COLO829 (cell line): ENCODE measurements at places on chromosomes 3 and 15.

DNA sequence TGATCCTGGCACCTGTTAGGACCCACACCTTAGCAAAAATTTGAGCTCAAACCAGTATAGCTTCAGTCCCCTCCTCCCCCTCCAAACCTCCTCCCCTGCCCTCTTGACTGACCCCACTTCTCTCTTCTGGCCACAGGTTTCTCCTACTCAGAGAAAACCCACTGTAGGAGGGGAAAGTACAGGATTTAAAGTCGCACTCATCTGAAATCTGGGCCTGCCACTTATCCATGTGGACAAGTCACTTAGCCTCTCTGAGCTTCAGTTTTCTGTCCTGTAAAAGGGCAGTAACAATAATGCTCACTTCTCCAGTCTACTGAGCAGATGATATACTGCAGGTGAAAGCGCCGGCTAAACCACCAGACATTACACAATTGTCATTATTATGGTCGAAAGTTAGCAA, 142.7 kb downstream of the MEGF11 start:
- DNase-seq: no peak

- DNase-seq: no peak
Observed at GRCh38 chr3:170128259-170128976, 53.1 kb downstream of the PHC3 start.

DNA sequence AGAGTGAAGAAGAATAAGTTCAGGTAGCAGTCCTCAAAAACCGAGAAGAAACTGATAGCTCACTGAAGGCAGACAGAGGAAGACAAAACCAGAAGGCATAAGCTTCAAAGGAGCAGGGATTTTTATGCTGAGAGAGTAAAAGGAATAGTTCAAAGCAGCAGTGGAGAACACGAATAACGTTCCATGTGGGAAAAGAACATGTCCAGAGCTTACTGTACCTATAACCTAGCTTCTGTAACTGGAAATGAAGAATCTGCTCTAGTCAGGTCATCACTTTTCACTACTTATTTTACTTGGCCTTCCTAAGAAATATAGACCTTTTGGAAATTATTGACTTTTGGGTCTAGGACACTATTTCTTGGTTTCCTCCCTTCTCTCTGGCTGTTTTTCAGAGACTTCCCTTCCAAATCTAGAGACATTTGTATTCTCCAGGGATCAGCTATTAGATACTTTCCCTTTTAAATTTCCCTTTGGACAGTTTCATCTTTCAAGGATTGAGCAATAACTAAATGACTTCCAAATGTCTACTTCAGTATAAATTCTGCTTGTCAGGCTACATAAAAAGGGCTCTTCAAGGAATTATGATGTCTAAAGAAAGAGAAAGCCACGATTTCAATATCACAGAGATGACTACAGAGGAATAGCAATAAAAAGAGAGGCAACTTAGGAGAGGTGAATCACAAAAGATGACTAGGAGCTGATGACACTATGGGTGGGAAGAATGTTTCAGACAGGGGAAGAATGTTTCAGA, 46.7 kb downstream of the UBE3A start:
- DNase-seq: no peak

GRCh38 chr15:35304389-35304788, 219.3 kb upstream of the NANOGP8 start:
- DNase-seq: no peak

- DNase-seq: no peak
Observed at GRCh38 chr15:60626051-60626450, 147.1 kb upstream of the ICE2 start.

- no peak for DNase-seq
Observed at GRCh38 chr3:183064475-183064874, 34.8 kb downstream of the MCCC1 start.

DNA sequence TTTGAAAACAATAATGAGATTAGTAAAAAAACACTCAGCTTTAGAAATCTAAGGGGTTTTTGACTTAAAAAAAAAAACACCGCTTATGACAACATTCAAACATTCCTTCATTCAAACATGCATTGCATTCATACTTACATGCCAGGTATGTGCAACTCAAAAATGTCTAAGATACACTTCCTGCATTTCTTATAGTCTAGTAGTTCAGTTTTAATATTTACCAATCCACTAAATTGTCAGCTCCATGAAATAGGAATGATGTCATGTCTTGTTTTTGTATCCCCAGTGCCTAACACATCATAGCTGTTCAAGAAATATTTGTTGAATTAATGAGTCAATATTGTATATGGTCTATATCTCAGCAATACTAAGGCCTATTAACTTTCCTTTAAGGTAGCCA, 51.7 kb downstream of the EIF4E3 start:
- no peak for DNase-seq

DNA sequence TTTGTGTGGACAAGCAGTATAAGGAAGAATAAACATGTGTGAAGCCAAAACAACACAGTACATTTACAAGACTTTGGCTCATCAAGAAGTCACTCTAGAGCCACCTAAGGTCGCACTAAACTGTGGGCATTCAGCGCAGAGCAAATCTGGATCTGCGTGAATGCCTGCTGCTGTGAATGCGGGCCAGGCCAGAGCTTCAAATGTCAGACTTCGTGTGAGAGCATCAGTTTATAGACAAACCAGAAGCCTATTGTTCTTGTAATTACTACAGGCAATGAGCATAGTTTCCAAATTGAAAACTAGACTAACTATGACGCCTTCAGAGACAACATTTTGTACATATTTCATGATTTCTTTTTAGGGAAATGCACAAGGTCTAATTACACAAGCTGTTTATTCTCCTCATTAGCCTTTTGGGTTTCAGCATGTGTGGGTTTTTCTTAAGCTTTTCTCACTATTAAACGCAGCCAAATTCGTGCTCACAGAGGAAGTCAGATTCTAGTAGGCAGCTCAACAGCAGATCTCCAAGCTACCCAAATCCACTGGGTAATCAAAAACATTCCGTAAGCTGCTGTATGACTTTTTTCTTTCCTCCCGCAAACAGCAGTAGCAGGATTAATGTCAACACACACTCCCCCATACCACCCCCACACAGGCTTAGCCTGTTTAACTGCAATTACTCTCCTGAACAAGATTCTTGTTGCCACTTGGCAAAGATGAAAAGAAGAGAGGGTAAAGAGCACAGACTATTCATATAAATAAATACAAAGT, 84.5 kb upstream of the SETMAR start:
- DNase-seq: no peak

DNA sequence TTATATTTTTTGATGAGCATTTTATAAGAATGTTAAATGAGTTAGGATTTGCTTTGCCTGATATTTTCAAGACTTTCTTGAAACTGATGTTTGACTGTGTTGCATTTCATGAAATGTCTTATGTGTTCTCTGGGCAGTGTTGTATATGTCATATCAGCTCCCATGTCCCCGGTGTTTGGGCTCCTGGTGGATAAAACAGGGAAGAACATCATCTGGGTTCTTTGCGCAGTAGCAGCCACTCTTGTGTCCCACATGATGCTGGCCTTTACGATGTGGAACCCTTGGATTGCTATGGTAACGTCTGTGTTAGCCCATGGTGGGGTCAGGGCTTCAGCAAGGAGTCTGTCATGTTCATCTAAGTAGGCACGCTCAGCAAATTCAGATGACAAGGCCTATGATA, 20.0 kb downstream of the MFSD1 start:
- DNase-seq: no peak

GRCh38 chr15:63626955-63627354, 29.8 kb downstream of the FBXL22 start:
- DNase-seq: no peak

- no peak for DNase-seq
Observed at GRCh38 chr3:61601831-61602230, 40.5 kb downstream of the PTPRG start.

GRCh38 chr3:126900859-126901540, 81.9 kb upstream of the PLXNA1 start:
- DNase-seq: no peak

DNA sequence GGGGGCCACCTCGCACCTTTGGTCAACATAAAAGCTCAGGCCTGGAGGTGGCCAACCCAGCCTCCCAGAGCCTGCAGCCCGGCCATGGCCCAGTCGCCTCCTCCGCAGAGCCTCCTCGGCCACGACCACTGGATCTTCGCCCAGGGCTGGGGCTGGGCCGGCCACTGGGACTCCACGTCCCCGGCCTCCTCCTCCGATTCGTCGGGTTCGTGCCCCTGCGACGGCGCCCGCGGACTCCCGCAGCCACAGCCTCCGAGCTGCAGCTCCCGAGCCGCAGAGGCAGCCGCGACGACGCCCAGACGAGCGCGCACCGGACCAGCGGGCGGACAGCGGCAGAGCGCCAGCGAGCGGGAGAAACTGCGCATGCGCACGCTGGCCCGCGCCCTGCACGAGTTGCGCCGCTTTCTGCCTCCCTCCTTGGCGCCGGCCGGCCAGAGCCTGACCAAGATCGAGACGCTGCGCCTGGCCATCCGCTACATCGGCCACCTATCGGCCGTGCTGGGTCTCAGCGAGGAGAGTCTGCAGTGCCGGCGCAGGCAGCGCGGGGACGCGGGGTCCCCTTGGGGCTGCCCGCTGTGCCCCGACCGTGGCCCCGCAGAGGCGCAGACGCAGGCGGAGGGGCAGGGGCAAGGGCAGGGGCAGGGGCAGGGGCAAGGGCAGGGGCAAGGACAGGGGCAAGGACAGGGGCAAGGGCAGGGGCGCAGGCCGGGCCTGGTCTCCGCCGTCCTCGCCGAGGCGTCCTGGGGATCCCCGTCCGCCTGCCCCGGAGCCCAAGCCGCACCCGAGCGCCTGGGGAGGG, at the start of gene MESP2:
MESP2 (plus strand) TSS at position 59 of the 799 bp plus-strand sequence; CDS start at position 85, 26 bp downstream.
- peak; percentile 40 for DNase-seq

DNA sequence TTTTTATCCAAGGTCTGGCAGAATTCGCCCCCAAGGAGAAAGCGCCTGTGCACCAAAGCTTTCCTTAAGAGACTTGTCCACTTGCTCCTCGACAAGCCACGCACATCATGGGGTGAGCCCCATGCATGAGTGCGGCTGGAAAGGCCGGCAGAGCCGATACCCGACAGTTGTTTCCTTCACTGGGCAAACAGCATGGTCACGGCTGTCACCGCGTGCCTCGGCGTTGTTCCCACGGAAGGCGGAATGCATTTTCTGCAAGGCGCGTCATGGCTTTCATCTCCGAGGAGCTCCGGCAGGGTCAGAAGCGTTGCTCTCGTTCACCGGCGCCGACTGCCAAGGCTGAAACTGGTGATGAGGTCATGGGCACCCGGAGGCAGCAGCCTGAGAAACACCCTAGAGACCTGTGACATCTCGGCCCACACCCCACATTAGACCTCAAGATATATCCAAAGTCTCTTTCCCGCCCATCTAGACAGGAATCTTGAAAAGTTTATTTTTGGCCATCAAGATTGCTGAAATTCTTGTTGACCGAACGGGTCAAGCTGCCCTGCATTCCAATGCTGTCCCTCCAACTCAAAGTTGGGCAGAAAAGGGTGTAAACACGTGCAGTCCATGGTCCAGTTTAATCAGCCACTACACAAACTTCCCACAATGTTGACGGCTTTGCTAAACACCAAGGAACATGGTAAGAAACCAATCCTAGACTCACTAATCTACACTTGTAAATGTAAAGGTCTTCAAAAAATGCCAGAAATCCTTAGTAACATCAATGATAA, 604 bp upstream of the TJP1 start:
- DNase-seq: peak; percentile 16
